Esophagus (tissue), 2 donors: ENCODE measurements at places on chromosomes 6 and 20. TPM values are rescaled to one million over a fixed set of nuclear protein-coding genes. Genes with fewer than 3 reads are reported as not detected.

The TRIM31 gene
- polyA plus RNA-seq, result 0.22 TPM

The OR2H2 gene
- polyA plus RNA-seq, result not detected

The GPR6 gene
- polyA plus RNA-seq, result not detected

The DNAH8 gene
- under 0.01 TPM for polyA plus RNA-seq

The OPN5 gene
- not detected for polyA plus RNA-seq

The C6orf15 gene
- 0.08 TPM for polyA plus RNA-seq

The SIRPD gene
- not detected for polyA plus RNA-seq

The SNX3 gene
- 178 TPM for polyA plus RNA-seq

The FOXQ1 gene
- 7.8 TPM for polyA plus RNA-seq

The WFDC5 gene
- 4.5 TPM for polyA plus RNA-seq

The PDCD2 gene
- polyA plus RNA-seq, result 41.3 TPM
